ENCODE measurements at places on chromosomes 3 and 15.

GRCh38 chr3:158420654-158421396 lies 150.2 kb upstream of the MLF1 start:
- no peak for DNase-seq

- no peak for DNase-seq
Observed at GRCh38 chr3:67090474-67090873, 92.4 kb downstream of the KBTBD8 start.

DNA sequence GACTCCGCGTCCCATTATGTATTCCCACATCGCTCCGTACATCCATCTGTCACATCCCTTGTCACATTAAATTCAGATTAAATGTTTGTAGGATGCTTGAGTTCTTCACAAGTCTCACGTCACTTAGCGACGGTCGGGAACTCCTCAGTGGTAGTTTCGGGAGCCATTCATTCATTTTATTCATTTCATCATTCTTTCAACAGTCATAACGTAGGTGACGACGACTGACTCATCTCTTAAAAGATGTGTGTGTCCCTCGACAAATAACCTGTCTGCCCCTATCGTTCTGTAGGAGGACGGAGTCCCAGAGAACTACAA lies 272 bp upstream of the SRPRB start:
- no peak for DNase-seq

DNA sequence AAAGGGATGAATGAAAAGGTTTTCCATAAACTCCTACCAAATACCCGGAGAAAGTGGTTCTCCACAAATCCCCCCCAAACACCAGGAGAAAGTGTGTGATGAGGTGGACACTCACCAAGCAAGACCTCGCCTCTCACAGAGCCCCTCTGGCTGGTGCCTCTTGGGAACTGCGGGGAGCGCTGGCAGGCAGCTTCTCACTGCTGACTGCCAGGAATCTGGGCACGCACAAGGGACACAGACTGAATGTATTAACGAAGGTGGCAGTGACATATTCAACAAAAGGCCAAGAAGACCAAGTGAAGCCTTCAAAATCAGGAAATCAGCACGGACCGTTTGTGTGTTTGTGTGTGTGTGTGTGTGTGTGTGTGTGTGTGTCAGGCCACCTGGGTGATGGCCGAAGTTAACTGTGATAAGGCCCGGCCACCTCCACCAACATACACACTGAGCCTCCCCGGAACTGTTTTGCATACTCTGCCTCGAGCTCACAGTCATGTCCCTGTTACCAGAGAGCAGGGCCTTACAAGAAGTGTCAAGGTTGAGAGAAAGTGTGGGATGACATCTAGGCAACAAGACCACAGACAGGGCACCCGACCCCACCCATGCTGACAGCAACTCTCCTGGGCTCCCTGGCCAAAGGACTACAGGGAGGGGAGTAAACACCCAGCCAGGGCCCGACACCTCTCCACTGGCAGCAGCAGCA lies 18.0 kb downstream of the ATP10A start:
- no peak for DNase-seq

DNA sequence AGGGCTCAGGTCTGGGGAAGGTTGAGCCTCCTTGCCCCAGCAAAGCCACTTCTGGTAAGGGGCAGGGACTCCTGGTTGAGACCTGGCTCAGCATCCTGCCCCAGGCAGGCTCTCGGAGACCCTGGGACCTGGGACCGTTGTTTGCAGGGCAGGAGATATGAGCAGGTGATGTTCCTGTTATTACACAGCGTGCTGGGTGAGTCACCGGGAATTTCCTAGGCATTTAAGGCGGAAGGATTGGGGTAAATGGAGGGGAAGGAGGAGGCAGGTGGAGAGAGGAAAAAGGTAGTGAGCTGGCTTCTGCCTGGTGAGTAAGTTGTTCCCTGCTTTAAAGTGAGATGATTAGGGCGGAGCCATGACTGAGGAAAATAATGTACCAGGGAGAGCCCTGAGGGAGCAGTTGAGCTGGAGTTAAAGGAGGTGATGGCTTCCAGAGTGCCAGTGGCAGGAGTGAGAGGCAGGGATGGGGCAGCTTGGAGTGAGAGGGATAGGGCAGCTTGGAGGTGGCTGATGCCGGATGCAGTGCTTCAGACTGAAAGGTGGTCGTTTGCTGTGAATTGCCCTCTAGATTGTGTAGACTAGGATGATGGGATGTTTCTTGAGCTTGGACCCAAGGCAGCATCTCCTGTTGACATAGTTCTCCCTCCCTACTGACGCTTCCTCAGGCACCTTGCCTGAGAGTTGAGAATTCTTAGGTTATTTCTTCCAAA lies 79.4 kb downstream of the AAGAB start:
- DNase-seq: no peak

Data from amygdala (tissue), 56 donors.